ENCODE measurements at places on chromosomes 13 and 19.

- peak; percentile 84 for DNase-seq
Measured at GRCh38 chr19:5340637-5341447, at the start of gene PTPRS. PTPRS (minus strand) TSS chr19:5340812; CDS start chr19:5286140, 54,672 bp downstream.

GRCh38 chr13:33312150-33312860 lies 26.8 kb upstream of the STARD13 start:
- DNase-seq = no peak

- no peak for DNase-seq
Measured at GRCh38 chr13:65921933-65922332, 1308.2 kb downstream of the PCDH9 start.

GRCh38 chr19:736125-736524 lies 14.8 kb upstream of the MISP start:
- DNase-seq = no peak

GRCh38 chr19:31979362-31979761 lies 366.0 kb upstream of the ZNF507 start:
- DNase-seq = no peak

GRCh38 chr13:95480131-95480545 lies 72.4 kb upstream of the CLDN10 start:
- DNase-seq = no peak

GRCh38 chr19:32355309-32355708 lies 9.9 kb downstream of the ZNF507 start:
- DNase-seq = no peak

DNA sequence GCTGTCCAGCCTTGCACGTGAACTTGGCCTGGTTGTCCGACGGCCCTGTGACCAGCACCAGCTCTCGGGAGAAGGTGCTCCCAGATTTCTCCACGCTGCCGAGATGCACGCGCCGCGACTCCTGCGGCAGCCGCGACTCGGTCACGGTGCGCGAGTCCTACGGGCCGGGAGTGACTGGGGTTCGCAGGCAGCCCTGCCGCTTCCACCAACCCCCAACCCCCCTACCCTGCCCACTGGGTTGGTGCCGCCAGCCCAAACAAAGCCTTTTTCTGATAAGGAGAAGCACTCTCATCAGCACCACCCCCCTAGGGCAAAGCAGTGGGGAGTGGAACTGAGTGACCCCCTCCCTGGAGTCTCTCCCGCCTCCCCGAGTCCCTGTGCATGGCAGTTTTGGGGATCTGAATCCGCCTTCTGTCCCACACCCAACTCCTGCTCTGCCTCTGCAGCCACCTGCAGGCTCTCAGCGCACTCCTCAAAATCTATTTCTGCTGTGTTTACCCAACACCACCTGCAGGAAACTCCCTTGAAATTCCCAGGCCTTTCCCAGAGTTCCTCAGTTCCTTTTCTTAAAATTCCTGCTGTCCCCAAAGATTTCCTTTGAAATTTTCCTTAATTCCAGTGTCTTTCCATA lies 6.2 kb downstream of the NPHS1 start:
- no peak for DNase-seq

DNA sequence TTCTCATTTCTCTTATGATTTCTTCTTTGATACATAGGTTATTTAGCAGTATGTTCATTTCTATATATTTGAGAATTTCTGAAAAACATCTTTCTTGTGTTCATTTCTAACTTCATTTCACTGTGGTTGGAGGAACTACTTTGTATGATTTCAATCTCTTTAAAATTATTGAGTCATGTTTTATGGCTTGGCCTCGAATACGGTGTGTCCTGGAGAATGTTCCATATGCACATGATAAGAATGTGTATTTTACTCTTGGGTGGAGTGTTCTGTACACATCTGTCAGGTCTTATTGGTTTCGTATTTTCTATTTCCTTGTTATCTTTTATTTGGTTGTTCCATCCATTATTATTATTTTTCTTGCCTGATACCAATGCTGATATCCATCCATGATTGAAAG lies 22.9 kb downstream of the DNM2 start:
- DNase-seq = no peak

GRCh38 chr19:32662186-32662585 lies 12.8 kb downstream of the ANKRD27 start:
- DNase-seq = no peak

- DNase-seq = no peak
Measured at GRCh38 chr13:38430796-38431195, 81.1 kb downstream of the UFM1 start.

DNA sequence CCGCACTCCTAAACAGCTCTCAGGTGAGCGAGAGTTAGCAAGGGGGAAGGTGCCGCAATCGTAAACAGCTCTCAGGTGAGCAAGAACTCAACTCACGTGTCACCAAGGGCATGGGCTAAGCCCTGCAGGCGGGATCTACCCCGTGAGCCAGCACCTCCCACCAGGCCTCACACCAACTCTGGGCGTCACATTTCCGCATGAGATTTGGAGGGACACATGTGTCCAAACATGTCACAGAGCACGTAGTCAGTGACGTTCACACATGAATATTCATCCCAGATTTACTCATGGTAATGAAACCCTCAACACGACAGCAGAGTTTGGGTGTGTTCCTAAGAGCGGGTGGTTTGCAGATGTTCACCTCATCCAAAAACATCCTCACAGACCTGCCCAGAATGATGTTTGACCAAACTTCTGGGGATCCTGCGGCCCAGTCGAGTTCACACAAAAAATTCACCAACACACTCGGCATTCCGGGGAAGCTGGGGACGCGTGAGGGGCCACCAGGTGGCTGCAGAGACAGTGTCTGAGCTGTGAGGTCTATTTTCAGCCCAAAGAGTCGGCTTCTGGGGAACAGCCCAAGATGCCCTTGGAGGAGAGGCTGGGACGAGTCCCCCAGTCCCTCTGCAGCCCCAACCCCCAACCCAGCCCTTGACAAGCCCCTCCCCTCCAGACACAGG lies 19.6 kb downstream of the C2CD4C start:
- no peak for DNase-seq

GRCh38 chr19:2259336-2259735 lies 3.1 kb upstream of the JSRP1 start:
- no peak for DNase-seq

GRCh38 chr13:84139561-84140158 lies 257.4 kb upstream of the SLITRK1 start:
- DNase-seq = no peak

DNA sequence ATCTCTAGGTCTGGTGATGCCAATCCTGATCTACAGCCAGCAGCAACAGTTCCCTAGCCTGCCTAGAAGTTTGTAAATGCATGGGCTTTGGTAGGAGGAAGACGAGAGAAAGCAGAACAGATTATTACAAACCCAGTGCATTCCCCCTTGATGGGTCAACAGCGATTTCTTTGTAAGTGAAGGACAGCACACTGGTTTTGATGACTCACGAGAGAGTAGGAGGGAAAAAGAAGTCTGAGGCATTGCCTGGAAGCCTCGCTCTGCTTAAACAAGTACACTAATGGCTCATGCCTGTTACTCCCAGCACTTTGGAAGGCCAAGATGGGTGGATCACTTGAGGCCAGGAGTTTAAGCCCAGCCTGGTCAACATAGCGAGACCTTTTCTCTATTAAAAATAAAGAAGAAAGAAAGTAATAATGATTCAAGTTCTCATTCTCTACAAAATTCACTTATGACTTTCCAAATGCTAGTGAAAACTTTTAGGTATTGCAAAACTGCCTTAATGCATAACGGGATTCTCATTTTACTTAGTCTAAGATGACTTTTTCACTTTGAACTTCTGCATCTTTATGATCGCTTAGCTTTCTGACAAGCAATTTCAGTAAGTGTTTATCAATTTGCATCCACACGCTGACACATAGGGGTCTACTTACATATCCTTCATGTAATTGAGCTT lies 47.7 kb upstream of the USPL1 start:
- no peak for DNase-seq

GRCh38 chr13:45356966-45357672 lies 16.1 kb upstream of the TPT1 start:
- no peak for DNase-seq

GRCh38 chr19:49677231-49677900 lies at the start of gene PRMT1:
PRMT1 (plus strand) TSS chr19:49677271; CDS start chr19:49677281, 10 bp downstream.
- DNase-seq = no peak

- no peak for DNase-seq
Measured at GRCh38 chr19:5851302-5851701, at the start of gene FUT3. FUT3 (minus strand) TSS chr19:5851449.

GRCh38 chr19:52492201-52492993 lies 35.1 kb upstream of the ZNF808 start:
- DNase-seq = no peak

DNA sequence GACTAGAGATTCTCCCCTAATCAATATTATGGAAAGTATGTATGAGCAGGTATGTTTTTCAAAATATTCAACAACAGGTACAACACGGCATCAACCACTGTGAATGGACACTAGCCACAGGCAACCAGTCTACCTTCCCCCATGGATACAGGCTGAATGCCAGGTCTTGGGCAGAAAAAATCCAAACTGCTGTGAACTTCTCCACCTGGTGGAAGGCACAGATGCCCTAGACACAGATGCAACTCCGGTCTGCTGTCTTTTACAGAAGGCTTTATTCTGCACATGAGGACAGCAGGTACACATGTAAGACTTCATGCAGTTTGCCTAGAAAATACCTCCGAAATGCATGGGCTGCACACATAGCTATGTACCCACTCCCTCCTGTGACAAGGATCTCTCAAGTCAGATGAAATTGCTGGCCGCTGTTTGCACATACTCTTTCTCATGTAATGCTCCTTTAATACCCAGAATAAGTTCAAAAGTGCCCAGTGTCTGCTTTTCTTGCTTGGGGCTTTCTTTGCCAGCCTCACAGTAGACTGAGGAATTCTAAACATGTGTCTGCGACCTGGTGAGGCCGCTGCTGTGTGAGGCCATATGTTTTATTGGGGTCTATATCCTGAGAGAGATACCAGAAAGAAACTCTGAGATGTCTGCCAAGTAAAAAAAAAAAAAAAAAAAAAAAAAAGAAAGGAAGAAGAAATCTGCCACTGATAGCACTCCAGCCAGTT lies 325.9 kb downstream of the FOXO1 start:
- DNase-seq = no peak

DNA sequence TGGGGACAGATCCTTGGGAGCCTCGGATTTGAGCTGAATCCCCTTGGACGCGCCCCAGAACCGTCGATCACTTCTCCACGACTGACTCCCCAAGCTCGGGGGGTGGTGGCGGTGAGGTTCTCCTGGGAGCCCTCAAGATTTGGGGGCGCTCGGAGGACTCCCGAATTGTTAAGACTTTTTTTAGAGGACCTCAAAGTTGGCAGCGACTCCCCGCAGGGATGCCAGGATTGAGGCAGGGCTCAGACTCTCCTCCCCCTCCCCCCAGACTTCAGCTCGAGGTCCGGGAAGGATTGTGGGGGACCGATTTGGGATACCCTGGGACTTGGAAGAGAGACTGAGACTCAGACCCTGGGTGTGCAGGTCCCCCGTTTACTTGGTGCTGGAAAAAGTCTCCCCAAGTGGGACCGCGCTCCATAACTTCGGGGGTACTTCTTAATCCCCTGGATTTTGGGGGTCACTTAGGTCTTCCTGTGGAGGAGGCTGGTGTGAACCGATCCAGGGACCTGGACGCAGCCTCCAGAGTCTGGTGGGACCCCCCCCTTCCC lies 665 bp downstream of the VASP start:
- no peak for DNase-seq

DNA sequence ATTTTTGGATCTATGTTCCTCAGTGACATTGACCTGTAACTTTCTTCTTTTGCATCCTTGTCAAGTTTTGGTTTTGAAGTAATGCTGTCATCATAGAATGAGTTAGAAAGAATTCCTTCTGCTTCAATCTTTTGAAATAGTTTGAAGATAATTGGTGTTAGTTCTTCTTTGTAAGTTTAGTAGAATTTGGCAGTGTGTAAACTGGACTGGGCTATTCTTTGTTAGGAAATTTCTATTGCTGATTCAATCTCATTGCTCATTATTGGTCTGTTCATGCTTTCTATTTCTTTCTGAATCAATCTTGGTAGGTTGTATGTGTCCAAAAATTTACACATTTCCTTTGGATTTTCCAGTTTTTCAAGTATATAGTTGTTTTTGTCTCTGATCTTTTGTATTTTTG lies 101.7 kb upstream of the SPRY2 start:
- no peak for DNase-seq

- DNase-seq = peak; percentile 9
Measured at GRCh38 chr19:50003810-50004419, 21.3 kb downstream of the VRK3 start.

DNA sequence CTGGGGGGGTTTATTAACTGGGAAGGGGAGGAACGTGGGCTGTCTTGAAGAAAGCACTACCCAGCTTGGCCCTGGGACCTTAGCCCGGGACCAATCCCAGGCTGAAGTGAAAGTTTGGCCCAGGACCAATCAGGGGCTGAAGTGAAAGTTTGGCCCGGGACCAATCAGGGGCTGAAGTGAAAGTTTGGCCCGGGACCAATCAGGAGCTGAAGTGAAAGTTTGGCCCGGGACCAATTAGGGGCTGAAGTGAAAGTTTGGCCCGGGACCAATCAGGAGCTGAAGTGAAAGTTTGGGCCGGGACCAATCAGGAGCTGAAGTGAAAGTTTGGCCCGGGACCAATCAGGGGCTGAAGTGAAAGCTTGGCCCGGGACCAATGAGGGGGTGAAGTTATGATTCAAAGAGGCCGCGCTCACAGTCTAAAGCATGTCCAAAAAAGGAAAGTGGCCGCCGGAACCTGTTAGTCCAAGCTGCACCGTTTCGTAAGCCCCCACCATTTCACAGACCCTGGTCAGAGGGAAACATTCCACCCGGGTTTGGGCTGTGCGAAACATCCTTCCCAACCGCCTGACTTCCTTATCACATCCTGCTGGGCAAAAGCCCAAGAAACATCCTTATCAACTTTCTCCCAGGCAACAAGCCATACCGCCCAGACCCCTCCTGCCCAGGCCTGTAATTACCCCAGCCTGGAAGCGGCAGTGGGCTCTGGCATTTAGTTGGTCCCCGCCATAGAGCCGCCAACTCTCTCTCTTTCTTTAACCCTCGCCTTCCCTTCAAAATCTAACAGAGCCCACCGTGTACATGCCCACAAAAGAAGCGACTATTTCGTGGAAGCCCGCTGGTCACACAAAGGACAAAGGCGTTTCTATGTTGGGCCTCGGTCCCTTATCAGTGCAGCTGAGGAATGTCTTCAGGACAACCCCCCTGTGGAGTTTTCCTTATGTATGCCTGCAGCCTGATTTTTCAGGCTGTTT lies 1.1 kb downstream of the ZNF850 start:
- DNase-seq = peak; percentile 2

DNA sequence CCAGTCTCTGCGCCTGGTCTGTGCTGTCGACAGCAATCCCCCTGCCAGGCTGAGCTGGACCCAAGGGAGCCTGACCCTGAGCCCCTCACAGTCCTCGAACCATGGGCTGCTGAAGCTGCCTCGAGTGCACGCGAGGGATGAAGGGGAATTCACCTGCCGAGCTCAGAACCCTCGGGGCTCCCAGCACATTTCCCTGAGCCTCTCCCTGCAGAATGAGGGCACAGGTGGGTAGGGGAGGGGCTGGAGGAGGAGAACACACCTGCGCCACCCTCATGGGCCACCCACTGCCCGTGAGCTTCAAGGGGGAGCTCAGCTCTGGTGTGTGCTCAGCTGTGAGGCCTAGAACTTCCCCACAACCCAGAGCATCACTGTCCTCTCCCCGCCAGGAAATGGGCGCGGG lies 38.6 kb upstream of the CD33 start:
- no peak for DNase-seq

GRCh38 chr19:58311345-58311865 lies 6.2 kb downstream of the ERVK3-1 start:
- DNase-seq = no peak

GRCh38 chr19:35557539-35558399 lies 5.7 kb downstream of the ATP4A start:
- peak; percentile 78 for DNase-seq

Measured in G401 (cell line).